Brain microvascular endothelial cell (primary cell): ENCODE measurements at places on chromosomes 7 and 10.

- no peak for DNase-seq
Observed at GRCh38 chr7:27302590-27302989, 60.0 kb downstream of the EVX1 start.

GRCh38 chr10:36669615-36670352 is 455.6 kb upstream of the ANKRD30A start:
- DNase-seq = no peak

- peak; percentile 43 for DNase-seq
Observed at GRCh38 chr7:28151965-28152364, 28.6 kb downstream of the JAZF1 start.

- no peak for DNase-seq
Observed at GRCh38 chr10:15300697-15301096, 70.4 kb downstream of the FAM171A1 start.

- peak; percentile 7 for DNase-seq
Observed at GRCh38 chr7:70694434-70694970, 437.4 kb upstream of the GALNT17 start.
